ENCODE measurements at places on chromosomes 7 and 10.

DNA sequence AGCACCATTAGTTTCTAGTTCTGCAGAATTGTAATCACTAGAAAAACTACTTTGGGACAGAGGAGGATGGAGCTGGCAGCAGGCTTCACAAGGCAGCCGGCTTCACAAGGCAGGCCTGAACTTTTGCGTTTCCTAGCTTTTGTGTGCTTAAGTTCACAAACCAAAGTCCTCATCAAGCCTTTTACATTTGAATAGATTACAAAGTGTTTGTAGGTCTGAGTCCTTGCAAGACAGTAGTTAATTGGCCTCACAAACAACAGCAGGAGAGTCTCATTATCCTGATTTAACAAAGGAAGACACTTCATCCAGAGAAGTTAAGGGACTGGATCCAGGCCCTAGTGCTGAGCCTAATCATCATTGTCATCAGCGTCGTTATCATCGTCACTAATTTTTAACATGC lies 147.8 kb upstream of the AUTS2 start:
- DNase-seq, result no peak

GRCh38 chr10:119511828-119512515 lies 30.5 kb downstream of the RGS10 start:
- no peak for DNase-seq

DNA sequence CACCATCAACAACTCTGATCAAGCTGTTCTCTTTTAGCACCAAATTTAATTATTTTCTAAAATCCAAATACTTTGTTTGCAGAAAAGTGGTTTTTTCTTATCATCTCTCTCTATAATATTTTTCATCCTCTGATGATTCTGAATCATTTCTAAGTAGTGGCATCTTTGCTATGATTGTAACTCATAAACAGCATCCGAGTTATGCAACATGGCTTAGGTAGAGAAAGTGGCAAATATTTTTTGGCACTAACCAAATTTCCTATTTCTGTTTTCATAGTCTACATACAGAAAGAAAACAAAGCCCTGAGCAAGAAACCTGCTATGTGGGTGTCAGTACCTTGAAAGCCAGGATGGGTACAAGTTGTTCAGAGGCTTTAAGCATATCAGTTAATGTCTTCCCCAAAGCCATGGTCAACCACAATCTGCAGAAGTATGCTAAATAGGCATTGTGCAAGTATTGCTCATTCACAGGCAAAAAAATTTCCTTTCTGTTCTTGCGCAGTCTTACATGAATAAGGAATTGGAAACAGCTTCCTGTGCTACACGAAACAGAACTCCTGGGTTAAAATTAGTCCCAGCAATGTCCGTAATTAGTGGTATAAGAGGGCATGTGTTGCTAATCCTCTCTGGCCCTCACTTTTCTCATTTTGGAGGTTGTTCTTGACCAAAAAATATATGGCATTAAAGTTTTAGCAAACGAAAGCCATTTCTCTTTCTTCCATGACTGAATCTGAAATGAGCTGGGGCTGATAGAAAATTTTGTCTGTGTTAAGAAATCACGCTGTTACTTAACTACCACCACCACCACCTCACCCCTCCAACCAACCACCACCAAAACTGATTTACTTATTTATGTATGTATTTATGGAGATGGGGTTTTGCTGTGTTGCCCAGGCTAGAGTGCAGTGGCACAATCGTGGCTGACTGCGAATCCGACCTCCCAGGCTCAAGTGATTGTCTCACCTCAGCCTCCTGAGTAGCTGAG lies 325.6 kb upstream of the MAGI2 start:
- DNase-seq, result no peak

- peak; percentile 22 for DNase-seq
Measured at GRCh38 chr10:117442944-117443685, 67.9 kb upstream of the PDZD8 start.

GRCh38 chr10:86391986-86392722 lies 25.6 kb upstream of the GRID1 start:
- no peak for DNase-seq

GRCh38 chr7:115748123-115748738 lies 282.3 kb downstream of the TFEC start:
- DNase-seq, result no peak

- no peak for DNase-seq
Measured at GRCh38 chr10:9102026-9102425, 1047.5 kb downstream of the GATA3 start.

- DNase-seq, result no peak
Measured at GRCh38 chr10:101708073-101708472, 13.1 kb upstream of the FBXW4 start.

GRCh38 chr7:128040205-128040604 lies 9.0 kb upstream of the LRRC4 start:
- DNase-seq, result no peak

- no peak for DNase-seq
Measured at GRCh38 chr10:121112136-121112535, 261.0 kb downstream of the WDR11 start.

DNA sequence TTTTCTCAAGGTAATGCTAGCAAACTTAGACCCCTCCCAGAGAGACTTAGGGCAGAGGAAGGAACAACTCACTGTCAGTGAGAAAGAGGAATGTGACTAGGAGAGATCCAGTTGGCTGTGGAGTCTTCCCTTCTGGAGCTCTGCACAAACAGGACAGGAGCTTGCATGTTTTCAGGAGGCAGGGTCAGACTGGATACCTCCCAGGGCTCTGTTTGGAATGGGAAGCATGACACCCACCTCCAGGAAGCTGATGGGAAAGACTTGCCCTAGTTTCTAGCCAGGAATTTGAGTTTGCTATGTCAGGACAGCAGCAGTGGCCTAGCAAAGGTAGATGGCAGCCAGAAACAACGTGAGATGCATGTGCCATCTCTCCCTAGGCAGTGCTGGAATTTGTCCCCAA lies 40.6 kb downstream of the GHRHR start:
- DNase-seq, result no peak

DNA sequence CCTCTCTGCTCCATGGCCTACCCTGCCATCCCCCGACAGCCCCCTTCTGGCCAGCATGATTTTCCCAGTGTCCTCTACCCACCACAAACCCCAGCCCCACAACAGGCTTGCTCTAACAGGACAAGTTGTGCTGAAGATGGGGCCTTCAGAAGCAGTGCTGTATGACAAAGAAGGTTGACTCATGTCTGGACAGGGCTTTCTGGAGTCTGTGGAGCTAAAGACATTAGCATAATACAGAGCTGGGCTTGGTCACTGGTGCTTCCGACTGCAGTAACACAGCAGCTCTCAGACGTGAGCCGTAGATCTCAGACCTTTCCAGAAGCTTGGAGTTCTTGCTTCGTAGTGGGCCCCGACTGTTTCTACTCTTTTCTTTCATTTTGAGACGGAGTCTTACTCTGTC lies 100.5 kb downstream of the GTF2IRD1 start:
- no peak for DNase-seq

- DNase-seq, result no peak
Measured at GRCh38 chr10:54284526-54285193, 516.4 kb downstream of the PCDH15 start.

- no peak for DNase-seq
Measured at GRCh38 chr10:27190508-27190907, 35.4 kb downstream of the MASTL start.

- DNase-seq, result no peak
Measured at GRCh38 chr7:120738816-120739215, 119.1 kb downstream of the TSPAN12 start.

GRCh38 chr7:71598553-71598952 lies 466.6 kb downstream of the GALNT17 start:
- no peak for DNase-seq

DNA sequence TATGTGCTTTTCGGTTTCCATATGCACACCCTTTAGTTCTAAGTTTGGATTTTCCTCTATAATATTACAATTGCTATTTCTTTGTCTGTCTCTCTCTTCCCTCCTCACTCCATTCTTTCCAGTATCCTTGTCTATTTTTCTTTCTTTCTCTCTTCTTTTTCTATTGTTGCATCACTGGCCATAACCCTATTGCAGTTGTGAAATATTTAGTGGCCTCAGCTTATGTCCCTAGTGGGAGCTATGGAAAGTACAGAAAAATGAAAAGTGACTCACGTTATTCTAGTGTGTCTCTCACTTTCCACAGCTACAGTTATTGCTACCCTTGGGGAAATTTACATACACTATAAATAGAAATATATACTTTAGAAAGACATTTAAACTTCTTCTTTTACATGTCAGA lies 59.1 kb downstream of the CNTNAP2 start:
- no peak for DNase-seq

GRCh38 chr10:119237722-119238436 lies 30.5 kb downstream of the GRK5 start:
- DNase-seq, result no peak

DNA sequence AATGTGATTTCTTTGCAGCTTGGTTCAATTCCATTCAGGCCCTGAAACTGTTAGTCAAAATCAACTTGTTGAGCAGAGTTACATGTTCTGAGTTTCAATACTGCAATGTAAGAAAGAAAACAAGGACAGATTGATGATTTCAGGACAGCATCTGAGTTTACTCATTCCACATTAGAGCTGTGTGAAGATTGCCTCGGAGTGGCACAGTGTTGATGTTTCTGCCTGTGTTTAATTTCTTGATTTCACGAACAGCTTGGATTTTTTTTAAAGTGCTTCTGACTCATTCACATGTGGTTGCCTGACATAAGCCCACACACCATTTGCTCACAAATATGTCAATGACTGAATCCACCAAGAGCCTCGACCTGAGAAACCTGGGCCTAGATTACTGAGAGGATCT lies 101.2 kb upstream of the PARD3 start:
- no peak for DNase-seq

GRCh38 chr10:35265435-35265834 lies 70.9 kb upstream of the CCNY start:
- no peak for DNase-seq

GRCh38 chr7:141231018-141231792 lies 157.3 kb downstream of the TMEM178B start:
- DNase-seq, result no peak

GRCh38 chr10:97024168-97025073 lies 161.3 kb downstream of the SLIT1 start:
- DNase-seq, result no peak

- no peak for DNase-seq
Measured at GRCh38 chr7:128946936-128947830, 9.5 kb downstream of the IRF5 start.

- DNase-seq, result no peak
Measured at GRCh38 chr7:152966189-152966588, 206.6 kb downstream of the ACTR3B start.

GRCh38 chr10:7818295-7819120 lies at the start of gene TAF3:
Gene TAF3 (plus strand): TSS chr10:7818505. CDS start chr10:7818710, 205 bp downstream.
- DNase-seq, result peak; percentile 89

- peak; percentile 67 for DNase-seq
Measured at GRCh38 chr7:116210345-116211005, at the start of gene TES. Gene TES (plus strand): TSS chr7:116210539. CDS start chr7:116210708, 169 bp downstream.

DNA sequence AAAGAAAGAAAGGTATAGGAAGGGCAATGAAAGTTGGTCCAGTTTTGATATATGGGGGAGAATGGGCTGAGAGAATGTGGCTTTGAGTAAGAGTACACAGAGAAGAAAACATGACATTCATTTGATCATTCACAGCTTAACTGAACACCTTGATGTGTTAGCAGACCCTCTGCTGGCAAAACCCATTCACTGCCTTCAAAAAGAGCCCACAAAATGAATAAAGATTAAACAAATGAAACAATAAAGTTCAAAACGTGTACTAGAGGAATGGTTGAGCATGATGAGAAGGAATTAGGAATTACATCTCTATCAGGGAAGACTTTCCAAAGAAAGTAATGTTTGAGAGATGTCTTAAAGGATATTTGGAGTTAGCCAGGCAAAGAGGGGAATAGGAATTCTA lies 2.1 kb downstream of the WEE2 start:
- no peak for DNase-seq

DNA sequence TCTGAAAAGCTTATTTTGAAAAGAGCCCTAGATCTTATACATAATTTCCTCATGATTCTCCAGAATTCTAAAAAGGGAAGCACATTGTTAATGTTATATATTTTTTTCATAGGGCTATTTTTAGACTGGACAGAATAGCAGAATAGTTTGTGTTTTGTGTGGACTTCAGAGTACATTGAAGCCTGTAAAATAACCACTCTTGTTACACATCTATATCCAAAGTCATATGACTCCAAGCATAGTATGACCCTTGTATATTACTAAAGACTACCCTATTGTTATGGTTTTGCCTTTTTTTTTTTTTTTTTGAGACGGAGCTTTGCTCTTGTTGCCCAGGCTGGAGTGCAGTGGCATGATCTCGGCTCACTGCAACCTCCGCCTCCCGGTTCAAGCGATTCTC lies 26.1 kb upstream of the FIS1 start:
- DNase-seq, result no peak

DNA sequence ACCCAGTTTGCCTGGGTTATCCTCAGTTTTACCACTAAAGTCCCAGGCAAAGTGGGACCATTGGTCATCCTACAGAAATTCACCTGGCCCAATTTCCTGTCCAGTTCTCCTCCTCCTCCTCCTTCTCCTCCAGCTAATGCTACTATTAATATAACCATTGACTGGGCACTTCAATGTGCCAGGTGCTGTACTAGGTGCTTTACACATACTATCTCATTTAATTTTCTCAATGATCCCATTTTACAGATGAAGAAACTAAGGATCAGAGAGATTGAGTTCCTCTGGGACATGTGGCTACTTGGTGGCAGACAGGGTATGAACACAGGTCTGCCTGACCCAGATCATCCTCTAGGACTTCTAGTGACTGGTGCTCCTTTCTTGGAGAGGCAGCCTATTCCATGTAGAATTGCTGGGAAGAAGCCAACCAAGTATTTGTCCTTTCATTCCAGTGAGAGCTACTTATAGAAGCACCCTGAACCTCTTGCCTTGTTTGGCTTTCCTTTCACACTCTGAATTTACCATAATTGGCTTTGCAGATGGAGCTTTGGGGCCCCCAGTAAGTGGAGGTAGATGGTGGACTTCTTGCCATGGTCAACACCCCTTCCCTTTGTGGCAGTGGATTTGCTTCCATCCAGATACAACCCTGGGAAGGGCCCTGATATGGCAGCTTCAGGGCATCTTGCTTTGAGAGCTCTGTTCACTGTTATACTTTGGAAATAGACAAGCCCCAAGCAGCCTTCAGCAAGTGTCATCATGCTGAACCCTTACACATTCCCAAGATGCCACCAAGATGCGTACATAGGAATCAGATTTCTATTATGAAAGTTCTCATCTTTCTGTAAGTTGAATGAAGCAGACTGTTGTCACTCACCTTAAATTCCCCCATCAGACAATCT lies 78.7 kb downstream of the MYOF start:
- DNase-seq, result no peak

- no peak for DNase-seq
Measured at GRCh38 chr10:120314442-120314841, 142.6 kb upstream of the PLPP4 start.

GRCh38 chr7:137934941-137935883 lies 66.7 kb downstream of the CREB3L2 start:
- no peak for DNase-seq

GRCh38 chr10:108574233-108574632 lies 1349.1 kb downstream of the XPNPEP1 start:
- DNase-seq, result no peak

DNA sequence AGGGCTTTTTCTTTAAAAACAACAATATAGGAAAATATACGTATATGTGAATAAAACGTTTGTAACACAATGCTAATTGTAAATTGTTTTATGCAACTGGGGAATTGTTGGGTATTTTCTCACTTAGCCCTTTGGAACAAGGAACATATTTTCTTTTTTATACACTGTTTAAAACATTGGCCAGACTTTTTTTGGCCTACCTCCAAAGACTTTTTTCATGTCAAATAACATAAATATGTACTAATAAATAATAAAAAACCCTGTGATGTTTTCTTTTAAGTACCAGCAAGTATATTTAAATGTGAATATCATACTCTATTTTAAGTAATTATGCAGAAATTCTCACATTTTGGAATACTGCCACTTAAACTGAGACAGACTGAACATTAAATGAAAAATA lies 15.7 kb downstream of the TMEM106B start:
- no peak for DNase-seq
